ENCODE measurements at places on chromosomes 5 and 9.

- DNase-seq, result no peak
Measured at GRCh38 chr5:36585701-36586100, 20.7 kb upstream of the SLC1A3 start.

GRCh38 chr5:7852542-7852941 lies 1.6 kb upstream of the CFAP90 start:
- DNase-seq, result no peak

DNA sequence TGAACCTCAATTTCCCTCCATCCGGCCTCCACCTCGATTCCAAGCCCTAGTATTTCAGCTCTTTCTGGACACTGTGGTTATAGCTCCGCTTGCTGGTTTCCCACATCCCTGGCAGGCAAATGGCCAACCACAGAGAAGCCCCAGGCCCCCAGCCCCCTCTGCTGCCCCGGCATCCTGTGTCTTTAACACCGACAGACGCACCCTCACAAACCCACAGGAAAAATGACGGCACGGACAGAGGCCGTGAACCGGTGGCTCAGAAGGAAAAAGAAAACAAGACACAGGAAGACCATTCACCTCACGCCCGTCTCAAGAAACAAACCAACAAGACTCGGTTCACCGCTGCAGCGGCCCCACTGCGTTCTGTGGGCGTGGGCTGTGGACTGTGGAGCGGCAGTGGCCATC lies 1.5 kb upstream of the CLIC3 start:
- no peak for DNase-seq

DNA sequence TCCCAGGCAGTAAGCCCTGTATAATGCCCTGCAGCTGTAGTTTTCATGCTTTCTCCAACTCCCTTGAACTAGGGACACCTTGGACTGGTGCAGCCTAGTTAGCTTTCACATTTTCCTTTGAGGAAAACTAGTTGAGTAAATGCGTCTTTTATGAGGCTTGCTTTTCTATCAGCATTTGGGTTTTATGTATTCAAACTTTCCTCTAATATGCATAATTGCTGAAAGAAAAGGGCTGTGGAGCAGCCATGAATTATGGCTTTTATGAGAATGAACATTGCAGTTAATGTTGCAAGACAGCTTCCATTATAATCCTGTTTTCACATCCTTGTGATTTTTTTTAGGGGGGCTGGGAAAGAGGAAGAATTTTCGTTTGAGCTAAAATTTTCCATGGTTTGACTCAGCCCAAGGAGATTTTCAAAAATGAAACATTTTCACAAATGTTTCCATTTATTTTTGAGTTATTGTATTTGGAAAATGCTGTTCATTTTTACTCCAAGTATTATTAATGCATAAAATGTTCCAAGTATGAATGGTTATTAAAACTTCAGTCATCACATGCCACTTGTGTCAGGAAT lies 57.9 kb upstream of the PPP3R2 start:
- DNase-seq, result no peak

- DNase-seq, result no peak
Measured at GRCh38 chr9:91558395-91558794, 134.8 kb upstream of the NFIL3 start.

DNA sequence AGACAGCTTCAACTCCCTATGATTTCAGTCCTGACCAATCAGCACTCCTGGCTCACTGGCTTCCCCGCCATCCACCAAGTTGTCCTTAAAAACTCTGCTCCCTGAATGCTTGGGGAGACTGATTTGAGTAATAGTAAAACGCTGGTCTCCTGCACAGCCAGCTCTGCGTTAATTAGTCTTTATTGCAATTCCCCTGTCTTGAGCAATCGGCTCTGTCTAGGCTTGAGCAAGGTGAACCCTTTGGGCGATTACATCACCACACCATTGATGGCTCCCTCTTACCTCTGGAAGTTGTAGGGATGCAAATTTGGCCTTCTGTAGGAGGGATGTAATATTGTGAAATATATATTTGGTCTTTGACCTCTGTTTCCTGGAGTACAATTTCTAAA lies 2.9 kb upstream of the SLC23A1 start:
- no peak for DNase-seq

DNA sequence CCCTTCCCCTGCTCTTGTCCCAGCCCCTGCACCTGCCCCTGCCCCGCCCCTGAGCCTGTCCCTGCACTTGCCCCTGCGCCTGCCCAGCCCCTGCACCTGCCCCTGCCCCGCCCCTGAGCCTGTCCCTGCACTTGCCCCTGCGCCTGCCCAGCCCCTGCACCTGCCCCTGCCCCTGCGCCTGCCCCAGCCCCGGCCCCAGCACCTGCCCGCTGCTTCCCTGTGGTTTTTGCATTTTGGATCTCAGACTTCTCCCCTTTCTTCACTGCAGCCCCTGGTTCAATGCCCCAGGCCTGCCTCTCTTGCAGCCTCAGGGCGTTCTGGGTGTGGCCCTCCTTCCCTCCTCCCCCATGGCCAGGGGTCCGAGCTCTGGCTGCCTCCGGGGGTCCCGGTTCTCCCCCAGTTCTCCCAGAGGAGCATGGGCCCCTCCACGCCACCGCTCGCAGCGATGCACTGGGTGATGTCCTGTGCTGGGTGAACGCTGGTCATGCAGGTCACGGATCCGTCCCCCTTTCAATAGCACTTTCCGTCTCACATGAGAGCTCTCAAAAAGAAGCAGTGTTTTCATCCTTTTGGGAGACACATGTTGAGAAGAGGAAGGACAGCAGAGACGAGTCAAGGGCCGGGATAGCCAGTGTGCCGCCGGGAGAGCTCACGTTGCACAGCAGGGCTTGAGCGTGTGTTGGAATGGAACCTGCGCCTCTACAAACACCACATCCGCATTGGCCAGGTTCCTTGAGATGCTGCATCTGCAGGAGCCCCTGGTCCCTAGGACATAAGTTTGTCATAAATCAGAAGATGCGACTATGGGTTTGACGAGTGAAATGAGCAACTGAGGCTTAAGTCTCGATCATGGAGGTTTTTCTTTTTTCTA lies 44.0 kb upstream of the IRX4 start:
- no peak for DNase-seq

- no peak for DNase-seq
Measured at GRCh38 chr5:180436936-180437335, 57.2 kb upstream of the CNOT6 start.
